Sigmoid colon (tissue), 7 donors: ENCODE measurements at places on chromosomes 1 and 21. TPM values are rescaled to one million over a fixed set of nuclear protein-coding genes. Genes with fewer than 3 reads are reported as not detected.

- peak; percentile 68 for DNase-seq
Observed at GRCh38 chr21:45990049-45990711, 8.6 kb downstream of the COL6A1 start.

- DNase-seq: no peak
Observed at GRCh38 chr1:204979891-204980649, 62.9 kb upstream of the CNTN2 start.

- no peak for DNase-seq
Observed at GRCh38 chr1:214123061-214123784, 135.4 kb downstream of the PROX1 start.

- DNase-seq: no peak
Observed at GRCh38 chr1:64598100-64598571, 128.2 kb downstream of the CACHD1 start.

- no peak for DNase-seq
Observed at GRCh38 chr1:107810291-107810951, 154.6 kb downstream of the VAV3 start.

GRCh38 chr1:246283771-246284410 lies 223.2 kb downstream of the SMYD3 start:
- no peak for DNase-seq

DNA sequence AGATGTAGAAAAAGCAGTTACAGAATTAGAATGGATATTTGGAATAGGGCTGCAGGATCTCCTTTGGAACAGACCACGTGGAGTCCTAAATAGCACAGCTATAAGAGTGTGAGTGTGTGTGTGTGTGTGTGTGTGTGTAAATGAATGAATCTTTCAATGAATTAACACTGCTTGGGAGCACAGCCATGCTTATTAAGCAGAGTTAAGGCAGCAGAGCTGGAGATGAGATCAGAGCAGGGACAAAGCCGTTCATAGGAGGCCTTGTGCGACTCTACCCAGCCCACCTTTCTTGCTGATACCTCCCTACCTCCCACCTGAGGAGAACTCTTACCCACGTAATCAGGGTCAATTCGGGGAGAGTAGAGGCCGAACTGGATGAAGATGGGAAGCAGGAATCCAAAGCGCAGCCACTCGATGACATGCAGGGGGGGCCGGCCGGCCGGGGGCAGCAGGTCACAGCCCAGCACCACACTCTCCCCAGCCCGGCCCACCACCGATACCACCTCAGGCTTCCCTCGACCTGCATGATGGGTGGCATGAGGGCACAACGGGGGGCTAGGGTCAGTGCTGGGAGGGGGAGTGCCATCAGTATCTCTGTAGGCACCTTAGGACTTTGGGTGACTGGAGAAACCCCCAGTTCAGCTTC lies 2.7 kb downstream of the IGSF9 start:
- peak; percentile 61 for DNase-seq

- no peak for DNase-seq
Observed at GRCh38 chr1:241336335-241336734, 20.7 kb downstream of the RGS7 start.

GRCh38 chr1:205344066-205344928 lies 12.4 kb downstream of the KLHDC8A start:
- no peak for DNase-seq

DNA sequence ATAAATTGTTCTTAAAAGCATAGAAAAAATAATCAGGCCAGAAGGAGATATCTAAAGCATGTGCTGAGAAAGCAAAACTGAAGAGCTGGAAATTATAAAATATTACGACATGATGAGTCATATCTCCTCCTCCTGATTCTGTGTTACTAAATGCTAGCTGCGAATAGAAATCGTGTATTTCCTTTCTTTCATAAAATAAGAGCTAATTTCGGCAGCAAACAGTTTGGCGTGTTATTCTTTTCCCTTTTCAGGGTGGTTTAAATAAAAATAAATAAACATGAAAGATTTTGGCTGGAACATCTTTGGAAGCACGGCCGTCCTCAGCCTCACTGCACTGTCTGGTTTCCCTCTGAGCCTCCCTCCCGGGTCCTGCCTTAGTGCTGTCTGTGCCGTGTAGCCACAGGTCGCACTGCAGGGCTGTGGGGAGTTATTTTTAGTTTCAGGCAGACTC lies 56.0 kb downstream of the ADARB1 start:
- DNase-seq: peak; percentile 85

DNA sequence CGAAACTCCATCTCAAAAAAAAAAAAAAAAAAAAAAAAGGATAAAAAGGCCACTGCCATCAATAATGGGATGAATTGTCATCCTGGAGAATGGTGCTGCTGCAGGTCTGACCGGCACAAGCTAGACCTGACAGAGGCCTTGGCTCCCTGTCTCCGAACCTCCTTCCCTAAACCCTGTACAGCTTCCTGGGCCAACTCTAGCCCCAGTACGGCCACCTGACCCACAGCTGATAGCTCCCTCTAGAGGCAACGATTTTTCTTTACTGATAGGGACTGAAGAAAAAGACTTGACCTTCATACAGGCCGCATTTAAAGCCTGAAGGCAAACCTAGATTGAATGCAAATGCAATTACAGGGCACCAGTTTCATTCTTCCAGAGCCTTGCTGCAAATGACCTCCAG lies 30.7 kb downstream of the NOL9 start:
- no peak for DNase-seq

- DNase-seq: no peak
Observed at GRCh38 chr21:38992737-38993136, 187.0 kb downstream of the ETS2 start.

DNA sequence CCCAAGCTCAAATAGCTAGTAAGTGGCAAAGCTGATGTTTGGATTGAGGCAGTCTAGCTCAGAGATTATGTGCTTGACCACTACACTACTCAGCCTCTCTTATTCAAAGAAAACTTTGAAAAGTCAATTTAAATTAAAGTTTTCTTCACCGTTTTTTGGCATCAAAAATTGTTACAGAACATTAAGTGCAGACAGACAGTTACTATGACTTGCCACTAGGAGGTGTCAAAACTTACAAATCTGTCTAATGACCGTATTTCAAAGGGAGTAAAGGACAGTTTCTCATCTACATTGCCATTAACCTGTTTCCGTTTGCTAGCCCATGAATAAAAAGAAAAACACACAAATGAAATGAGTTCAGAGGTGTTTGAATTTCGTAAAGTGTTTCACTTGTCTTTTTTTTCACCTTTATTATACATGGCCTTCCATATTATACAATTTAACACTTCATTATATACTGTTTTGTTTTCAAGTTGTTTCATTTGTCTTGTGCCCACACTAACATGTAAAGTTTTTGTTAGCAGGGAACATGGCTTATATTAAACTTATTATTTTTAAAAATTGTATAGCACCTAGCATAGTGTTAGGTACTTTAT lies 57.4 kb upstream of the MTF2 start:
- DNase-seq: no peak

GRCh38 chr1:161333166-161333565 lies 19.0 kb downstream of the SDHC start:
- no peak for DNase-seq

GRCh38 chr1:51482881-51483280 lies 36.2 kb downstream of the EPS15 start:
- no peak for DNase-seq

DNA sequence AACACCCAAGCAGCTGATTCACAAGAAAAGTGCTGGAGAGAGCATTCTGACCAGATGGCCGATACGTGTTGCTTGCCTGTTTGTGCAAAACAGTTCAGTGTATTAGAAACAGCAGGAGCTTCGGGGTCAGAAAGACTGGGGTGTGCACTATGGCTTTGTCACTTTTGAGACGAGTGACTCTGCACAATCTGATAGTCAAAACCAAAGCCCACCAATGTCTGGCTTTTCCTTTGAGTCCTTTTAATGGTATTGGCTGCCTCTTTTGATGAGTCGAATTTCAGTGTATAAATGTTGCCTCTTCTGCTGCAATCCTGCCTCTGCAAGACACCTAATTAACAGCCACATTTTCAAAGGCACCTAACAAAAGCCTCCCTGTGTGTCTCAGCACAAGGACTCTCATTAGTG lies 444.6 kb downstream of the AJAP1 start:
- DNase-seq: no peak

DNA sequence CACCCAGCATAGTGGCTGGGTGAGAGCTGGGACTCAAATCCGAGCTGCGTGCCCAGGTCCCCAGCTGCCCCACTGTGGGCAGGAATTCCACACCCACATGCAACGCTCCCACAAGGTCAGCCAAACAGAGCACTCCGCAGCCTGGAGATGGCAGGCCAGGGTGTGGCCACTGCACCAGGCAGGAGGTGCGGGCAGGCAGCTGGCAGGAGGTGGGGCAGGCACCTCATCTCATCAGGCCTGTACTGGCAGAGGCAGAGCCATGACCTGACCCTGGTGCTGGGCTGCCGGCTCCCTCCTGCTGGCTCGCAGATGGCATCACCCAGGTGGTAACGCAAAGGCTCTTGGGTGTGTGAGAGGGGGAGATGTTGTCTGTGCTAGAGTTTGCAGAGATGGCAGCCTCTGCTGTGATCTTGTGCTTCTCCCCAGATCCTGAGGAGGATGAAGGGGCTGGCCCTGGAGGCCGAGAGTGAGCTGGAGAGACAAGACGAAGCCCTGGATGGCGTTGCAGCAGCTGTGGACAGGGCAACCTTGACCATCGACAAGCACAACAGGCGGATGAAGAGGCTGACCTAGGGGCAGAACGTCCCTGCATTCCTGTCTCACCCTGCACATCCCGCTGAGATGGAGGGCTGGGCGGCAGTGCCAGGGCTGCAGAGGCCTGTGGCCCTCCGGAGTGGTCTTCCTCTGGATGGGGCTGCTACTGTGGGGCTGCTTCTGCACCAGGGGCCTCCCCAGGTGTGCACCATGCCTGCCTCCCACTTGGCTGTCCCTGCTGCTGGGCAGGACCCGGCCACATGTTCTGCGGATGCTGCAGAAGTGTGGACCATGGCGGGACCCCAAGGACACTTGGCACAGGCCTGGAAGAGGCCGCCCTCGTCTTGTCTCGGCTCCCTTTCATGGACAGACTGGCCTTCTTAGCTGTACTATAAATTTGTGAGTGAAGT lies 35.1 kb upstream of the PRSS38 start:
- peak; percentile 54 for DNase-seq

- no peak for DNase-seq
Observed at GRCh38 chr1:116820369-116820768, 66.1 kb downstream of the CD2 start.

- DNase-seq: no peak
Observed at GRCh38 chr21:38952890-38953289, 147.2 kb downstream of the ETS2 start.

The WDR64 gene
- not detected for total RNA-seq

The LCE6A gene
- not detected for total RNA-seq

The TLR5 gene
- 3.6 TPM for total RNA-seq

The ALPL gene
- 2.3 TPM for total RNA-seq

The ETV3L gene
- not detected for total RNA-seq

The DCST1 gene
- total RNA-seq: not detected

The MMEL1 gene
- total RNA-seq: 2.9 TPM

The KLF18 gene
- not detected for total RNA-seq

The SLAMF6 gene
- not detected for total RNA-seq

The IGSF21 gene
- 1.1 TPM for total RNA-seq

The ZP4 gene
- not detected for total RNA-seq

The TDRD5 gene
- not detected for total RNA-seq

The CFHR4 gene
- total RNA-seq: not detected

The TNNT2 gene
- total RNA-seq: 0.81 TPM

The SLC44A5 gene
- 0.68 TPM for total RNA-seq
